IPS DF 6.9 (cell line): ENCODE measurements at places on chromosomes 7 and 10.

DNA sequence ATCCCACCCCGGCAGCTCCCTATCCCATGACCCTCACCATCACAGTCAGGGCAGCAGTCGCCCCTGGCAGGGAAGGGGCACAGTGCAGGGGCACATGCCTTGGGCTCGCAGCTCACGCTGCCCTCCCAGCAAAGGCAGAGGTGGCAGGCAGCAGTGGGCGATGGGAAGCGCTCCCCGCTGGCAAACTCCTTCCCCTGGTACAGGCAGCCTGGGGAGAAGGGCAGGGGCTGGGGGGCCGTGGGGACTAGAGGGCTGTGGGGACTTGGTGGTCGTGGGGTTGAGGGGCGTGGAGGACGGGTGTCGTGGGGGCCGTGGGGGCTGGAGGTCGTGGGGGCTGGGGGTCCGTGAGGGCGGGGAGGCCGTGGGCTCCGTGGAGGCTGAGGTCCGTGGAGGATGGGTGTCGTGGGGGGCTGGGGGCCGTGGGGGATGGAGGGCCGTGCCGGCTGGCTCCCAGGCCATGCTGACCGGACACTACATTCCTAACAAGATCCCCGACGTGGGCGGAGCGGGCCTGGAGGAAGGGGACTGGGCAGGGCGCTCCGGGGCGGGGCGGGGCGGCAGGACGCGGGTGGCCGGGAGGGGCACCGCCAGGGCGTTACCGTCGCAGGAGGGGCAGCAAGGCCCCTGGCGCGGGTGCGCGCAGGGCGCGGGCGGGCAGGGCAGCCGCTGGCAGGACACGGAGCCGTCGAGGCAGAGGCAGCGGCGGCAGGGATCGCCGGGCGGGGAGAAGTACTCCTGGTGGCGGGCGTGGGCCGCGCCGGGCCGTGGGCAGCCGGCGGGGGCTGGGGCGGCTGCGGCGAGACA, 20.0 kb downstream of the KCP start:
- DNase-seq, result no peak

- no peak for DNase-seq
Observed at GRCh38 chr7:124893140-124893827, 36.3 kb downstream of the POT1 start.

DNA sequence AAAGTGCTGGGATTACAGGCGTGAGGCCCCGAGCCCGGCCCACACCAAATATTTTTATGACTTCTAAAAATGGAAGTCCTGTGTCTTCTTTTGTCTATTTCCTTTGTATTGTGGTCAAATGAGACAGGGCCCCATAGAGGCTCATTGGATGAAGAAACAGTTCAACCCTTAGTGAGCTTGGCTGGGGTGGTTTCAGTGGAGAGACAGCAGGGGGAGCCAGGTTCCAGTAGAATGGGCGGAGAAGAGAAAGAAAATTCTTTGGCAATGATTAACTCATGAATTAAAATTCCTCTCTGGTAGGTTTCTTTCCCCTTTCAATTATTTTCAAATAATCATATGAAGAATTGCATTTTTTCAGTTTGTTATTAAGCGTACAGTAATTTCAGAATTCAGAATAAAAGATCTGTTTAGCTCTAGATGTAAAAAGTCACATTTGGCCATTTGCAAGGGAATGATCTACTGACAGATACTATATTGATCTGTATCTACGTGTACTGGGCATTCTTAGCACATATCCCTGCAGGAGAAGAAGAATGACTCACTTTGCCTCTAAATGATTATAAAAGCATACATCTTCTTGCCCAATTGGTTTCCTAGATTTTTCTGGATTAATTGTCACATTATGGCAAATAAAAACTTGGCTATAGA, 43.2 kb downstream of the PNLIPRP3 start:
- DNase-seq, result no peak

- no peak for DNase-seq
Observed at GRCh38 chr7:101659706-101660105, 30.6 kb upstream of the MYL10 start.

- peak; percentile 80 for DNase-seq
Observed at GRCh38 chr7:129843365-129843898, 109.3 kb downstream of the UBE2H start.

GRCh38 chr7:149880638-149881311, 7.0 kb downstream of the ATP6V0E2 start:
- DNase-seq, result no peak

- DNase-seq, result no peak
Observed at GRCh38 chr7:2042650-2043049, 190.1 kb downstream of the MAD1L1 start.

GRCh38 chr7:98802088-98802780, 67.6 kb downstream of the TMEM130 start:
- DNase-seq, result no peak

DNA sequence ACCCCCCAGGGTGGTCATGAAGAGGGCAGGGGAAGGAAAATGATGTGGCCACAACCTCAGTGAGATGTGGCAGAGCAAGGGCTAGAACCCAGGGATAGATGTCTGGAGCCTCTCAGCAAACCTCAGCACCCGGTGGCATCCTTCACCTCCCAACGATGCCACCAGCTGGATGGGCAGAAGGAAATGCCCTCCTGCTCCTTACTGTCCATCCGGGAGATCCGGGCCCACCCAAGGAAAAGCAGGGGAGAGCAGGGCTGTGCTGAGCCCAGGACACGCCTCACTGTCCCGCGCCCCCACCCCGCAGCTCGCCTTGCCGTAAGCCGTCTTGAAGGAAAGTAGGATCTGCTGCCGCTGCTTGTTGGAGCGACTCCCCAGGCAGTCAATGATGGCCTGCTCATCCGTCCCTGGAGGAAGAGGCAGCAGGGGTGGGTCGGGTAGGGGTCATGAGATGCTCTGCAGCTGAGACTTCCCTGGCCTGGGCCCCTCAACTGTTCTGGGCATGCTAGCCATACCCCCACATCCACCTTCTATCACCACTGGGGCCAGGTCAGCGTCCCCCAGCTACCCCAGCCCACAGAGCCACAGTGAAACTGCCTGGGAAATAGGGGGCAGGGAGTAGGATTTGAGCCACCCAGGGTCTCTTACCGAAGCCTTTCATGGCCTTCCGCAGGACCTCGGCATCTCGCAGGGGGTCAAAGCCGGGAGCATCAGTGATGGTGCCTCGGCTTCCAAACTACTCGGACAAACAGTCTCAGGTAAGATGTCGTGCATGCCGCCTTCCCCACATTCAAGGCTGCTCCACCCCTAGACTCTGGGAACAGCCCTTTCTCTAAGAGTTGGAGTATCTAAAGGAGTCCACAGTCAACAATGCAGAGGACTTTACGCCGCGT, 34.3 kb downstream of the PLAC9 start:
- no peak for DNase-seq

GRCh38 chr7:121966276-121966934, 93.4 kb downstream of the PTPRZ1 start:
- DNase-seq, result no peak

DNA sequence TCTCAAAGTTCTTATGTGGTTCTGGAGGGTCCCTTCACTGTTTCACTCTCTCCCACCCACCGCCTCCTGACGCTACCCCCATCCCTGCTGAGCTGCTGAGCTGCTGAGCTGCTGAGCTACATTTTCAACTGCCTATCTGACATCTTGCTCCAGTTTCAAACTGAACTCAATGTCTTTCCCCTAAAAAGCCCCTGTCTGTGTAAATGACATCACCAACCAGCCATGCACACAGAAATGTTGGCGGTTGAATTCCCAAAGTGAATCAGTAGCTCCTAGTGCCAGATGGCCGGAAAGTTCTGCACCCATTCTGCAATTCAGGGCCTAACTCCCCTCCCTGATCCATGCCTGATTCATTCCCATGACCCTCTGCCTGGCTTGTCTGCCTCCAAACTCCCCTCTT, 71.2 kb downstream of the WNT2 start:
- DNase-seq, result no peak

GRCh38 chr7:131021460-131021859, 287.5 kb upstream of the KLF14 start:
- DNase-seq, result no peak
